ENCODE measurements at places on chromosomes 4 and X.

GRCh38 chrX:133265331-133265730, 47.2 kb upstream of the TFDP3 start:
- DNase-seq, result no peak

DNA sequence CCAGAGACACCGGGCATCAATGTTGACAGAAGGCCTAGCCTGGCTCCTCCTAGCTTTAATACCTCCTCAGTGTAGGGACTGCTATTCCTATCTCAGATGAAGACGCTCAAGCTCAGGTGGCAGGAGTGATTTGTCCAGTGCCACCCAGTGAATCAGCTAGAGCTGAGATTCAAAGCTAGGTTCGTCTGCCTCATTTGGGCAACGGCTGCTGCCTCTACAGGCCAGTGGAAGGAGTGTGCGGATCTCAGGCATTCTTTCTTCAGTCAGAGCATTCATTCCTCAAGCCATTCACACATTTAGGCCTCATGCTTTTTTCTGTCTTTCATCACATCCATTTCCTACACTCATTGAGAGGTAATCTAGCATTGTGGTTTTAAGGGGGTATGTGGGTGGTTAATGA, 7.3 kb downstream of the TSR2 start:
- DNase-seq, result no peak

DNA sequence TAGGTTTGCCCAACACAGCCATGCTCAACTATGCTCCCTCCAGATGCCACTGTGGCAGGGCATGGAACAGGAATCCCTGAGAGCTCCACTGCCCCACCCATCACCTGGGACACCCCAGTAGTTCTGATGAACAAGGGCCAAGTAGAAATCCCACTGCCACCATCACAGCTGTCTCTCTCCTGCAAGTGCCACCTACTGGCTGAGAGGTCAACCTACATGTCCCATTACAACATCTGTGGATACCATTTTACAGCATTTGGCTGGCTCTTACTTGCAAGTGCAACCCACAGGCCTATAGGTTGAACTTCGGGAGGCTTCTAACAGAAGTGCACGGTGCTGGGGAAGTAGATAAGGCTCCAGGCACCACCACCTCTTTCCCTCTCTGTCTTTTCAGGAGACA, 142.5 kb downstream of the CXXC4 start:
- DNase-seq, result no peak

- DNase-seq, result no peak
Measured at GRCh38 chrX:47631676-47632075, 1.9 kb upstream of the CFP start.

DNA sequence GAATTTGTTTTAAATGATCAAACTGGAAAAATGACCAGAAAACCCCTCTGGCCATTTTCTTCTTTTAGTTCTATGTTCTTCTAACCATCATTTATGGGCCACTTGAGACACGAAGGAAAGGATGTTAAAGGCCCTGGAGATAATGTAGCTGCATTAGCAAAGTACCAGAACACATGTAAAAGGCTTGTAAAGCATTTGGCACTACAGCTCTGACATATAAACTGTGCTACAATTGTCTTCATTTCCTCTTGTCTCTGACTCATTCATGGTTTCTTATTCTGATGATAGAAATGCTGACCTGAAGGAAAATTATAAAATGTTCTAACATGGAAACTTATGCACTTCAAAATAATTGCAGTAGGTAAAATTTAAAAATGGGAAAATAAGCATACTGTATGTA, 388.7 kb downstream of the FAT4 start:
- DNase-seq, result no peak

GRCh38 chr4:169251291-169252235, 19.2 kb downstream of the SH3RF1 start:
- DNase-seq, result no peak

GRCh38 chr4:103193457-103193856, 4.7 kb downstream of the CENPE start:
- no peak for DNase-seq

DNA sequence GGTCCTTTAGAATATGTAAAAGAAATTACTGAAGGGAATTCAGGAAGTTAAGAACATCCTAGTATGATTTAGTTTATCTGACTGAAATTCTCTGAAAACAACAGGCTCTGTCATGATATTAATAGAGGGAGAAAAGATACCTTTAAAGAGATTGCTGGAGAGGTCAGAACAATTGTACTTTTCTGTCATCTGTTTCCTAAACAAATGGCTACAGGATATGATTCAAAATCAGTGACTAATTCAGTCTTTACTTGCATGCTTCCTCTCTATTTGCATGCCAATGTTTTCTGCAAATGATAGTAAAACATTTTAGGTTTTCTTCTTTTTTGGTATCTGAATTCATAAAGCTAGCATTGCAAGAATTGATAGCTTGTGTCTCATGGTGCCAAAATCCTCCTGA, 616.7 kb upstream of the PCDH7 start:
- no peak for DNase-seq

GRCh38 chr4:20589436-20589835, 110.8 kb upstream of the PACRGL start:
- DNase-seq, result no peak

GRCh38 chr4:180422989-180423711, 1820.1 kb upstream of the TENM3 start:
- DNase-seq, result no peak

- no peak for DNase-seq
Measured at GRCh38 chrX:151975228-151975593, 735 bp upstream of the GABRE start.

- no peak for DNase-seq
Measured at GRCh38 chrX:97039363-97040029, 155.8 kb downstream of the RPA4 start.

- no peak for DNase-seq
Measured at GRCh38 chrX:69107747-69108401, 57.4 kb downstream of the PJA1 start.

- DNase-seq, result no peak
Measured at GRCh38 chr4:101183221-101183620, 164.1 kb downstream of the PPP3CA start.

DNA sequence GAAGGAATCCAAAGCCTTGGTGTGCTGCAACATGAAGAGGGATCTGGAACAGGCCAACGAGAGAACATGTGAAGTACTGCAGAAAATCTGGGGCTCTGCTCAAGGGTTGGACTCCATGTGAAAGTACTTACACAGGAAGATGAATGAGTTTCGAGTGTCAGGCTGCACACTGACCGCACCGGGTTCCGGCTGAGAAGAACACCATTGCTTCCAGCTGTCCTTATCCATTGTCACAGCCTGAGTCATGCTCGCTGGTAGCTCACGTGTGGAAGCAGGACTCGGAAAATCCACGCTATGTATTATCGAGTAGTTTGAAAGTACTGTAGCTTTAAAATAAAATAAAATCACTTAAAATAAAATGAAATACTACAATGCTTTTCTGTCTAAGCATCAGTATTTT, 50.4 kb upstream of the TBL1X start:
- DNase-seq, result no peak
